ENCODE measurements at places on chromosomes 11 and 22.
A peak's percentile ranks its signal among the peaks of the same experiment; 100 is the strongest.

DNA sequence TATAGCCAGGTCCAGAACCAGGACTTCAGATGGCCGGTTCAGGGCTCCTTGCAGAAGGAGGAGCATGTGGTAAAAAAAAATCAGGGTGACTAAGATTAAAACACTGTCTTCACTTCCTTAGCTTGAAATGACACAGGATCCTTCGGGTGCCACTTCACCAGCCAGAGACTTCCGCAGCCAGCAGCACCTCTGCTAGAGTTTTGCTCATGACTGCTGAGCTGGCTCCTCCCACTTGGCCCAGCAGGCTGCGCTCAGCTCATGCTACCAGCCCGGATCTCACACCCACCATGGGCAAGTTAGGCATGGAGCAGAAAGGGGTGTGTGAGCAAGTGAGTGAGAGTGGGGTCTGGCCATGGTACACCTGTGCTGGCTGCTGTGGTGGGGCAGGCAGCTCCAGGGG, 6.6 kb upstream of the MS4A18 start:
- no peak for DNase-seq

DNA sequence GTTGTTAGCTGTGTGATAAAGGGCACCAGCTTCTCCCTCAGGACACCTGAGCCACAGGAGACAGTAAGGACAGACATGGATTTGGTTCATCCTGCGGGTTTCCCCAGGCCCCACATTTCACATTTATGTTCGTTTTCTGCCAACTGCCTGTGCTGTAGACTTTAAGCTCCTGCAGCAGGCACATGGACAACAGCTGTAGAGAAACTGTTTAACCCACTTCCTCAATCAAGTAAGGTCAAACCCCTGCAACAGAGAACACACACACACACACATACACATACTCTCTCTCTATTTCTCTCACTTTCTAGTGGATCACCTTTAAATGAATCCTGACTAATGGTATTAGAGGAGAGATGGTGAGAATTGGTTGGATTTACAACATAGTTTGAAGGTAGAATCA, 90.7 kb downstream of the C11orf87 start:
- DNase-seq: no peak

- DNase-seq: no peak
Observed at GRCh38 chr11:129766898-129767604, 48.6 kb upstream of the TMEM45B start.

GRCh38 chr11:2164861-2165555, 4.0 kb upstream of the INS start:
- no peak for DNase-seq

- peak; percentile 56 for DNase-seq
Observed at GRCh38 chr11:74929431-74930363, 19.2 kb downstream of the XRRA1 start.

- peak; percentile 94 for DNase-seq
Observed at GRCh38 chr11:61749591-61750217, 2.7 kb upstream of the MYRF start.

DNA sequence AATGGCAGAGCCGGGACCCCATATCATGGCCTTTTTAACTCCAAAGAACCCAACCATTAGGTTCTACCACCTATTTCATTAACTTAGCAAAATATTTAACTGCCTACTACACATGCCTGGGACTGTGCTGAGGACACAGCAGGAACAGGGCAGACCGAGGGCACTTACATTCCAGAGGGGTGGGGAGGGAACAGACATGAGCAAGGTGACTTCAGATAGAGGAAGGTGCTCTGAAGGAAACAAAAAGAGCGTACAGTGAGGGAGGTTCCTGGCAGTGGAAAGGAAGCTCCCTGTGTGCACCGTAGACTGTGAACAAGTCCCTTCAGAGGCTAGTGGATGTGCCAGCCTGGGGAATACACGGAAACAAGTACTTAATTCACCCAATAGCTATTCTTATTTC, 82.8 kb downstream of the NAT10 start:
- no peak for DNase-seq

DNA sequence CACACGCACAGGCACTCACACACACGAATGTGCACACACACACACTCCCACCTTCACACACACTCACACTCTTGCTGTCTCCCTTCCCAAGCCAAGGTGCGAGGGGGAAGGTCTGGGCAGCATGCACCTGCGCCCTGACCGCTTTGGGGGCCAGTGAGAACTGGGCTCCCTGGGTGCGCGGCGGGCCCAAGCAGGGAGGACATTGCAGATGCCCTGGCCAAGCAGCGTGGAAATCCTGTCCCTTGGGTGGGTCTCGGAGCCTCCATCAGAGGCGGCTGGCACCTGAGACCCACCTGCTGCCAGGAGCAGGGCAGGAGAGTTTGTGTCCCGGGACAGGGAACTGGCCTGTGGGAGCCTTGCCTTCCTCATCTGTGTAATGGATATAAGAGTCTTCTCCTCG, 3.3 kb downstream of the CD81 start:
- no peak for DNase-seq

GRCh38 chr11:61784506-61784805, 7.9 kb downstream of the TMEM258 start:
- no peak for DNase-seq

DNA sequence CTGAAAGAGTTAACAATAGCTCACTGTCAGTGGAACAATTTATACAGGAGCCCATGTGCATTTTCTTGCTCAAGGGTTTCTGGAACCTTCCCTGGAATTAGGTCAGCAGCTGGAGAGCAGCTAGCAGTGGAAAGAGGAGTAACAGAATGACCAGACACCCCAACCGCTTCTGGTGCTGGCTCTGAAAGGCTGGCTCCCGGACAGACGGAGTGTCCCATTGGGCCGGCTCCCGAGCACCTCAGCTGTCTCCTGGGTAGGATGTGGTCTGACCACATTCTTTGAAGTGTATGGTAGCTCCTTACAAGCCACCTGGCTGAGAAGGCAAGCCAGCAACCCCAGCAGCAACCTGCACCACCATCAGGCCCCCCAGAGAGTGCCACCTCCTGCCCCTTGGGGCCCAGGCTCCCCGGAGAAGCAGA, 44.7 kb downstream of the ABTB2 start:
- no peak for DNase-seq

DNA sequence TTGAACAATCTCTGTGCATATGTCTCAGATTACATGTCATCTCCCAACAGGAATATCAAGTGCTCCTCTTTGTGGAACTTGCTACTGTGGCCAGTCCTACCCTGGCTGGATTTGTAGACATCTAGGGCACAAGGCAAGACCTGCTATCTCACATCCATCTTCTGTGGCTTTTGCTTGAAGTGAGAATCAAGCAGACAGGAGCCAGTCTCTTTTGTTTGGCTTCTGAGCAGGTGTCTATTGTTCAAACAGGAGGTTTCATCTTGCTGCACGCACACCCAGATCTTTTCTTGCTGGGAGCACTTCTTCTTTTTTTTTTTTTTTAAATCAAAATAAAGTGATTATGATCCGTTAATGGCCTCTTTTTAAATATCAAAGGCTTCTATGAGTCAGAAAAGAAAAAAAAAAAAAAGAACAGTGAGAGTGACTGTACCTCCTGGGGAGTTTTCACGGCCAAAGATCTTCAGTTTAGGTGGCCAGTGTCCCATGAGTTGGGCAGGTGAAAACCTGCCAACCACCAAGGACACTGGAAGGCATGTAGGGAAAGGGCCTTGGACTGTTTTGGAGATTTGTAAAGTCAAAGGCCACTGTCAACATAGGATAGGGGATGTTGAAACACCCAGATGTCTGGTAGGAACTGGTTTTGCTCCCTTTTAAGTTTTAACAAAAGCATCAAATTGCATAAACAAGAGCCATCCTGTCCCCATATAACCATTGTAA, 78.1 kb downstream of the CD44 start:
- DNase-seq: no peak
